ENCODE measurements at places on chromosomes 16 and 17.

- no peak for DNase-seq
These were observed 8.1 kb upstream of the TBX4 start for GRCh38 chr17:61444075-61444474.

DNA sequence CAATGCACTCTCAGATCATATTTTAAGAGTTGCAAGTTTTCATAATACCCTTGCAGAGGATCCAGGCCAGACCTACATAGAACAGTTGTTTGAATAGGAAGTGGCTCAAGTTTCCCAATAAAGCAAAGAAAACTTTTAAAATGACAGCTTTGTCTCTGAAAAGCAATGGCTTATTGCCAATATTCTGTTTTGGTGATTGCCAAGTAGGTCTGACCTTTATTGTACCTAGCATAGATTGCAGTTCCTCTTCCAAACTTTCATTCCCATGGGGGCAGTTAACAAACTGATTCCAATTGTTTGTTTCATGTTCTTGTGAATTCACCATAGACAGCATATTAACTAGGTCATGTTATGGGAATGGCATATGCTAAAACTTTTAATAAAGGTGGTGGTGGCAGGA, 664.6 kb upstream of the CA10 start:
- no peak for DNase-seq

DNA sequence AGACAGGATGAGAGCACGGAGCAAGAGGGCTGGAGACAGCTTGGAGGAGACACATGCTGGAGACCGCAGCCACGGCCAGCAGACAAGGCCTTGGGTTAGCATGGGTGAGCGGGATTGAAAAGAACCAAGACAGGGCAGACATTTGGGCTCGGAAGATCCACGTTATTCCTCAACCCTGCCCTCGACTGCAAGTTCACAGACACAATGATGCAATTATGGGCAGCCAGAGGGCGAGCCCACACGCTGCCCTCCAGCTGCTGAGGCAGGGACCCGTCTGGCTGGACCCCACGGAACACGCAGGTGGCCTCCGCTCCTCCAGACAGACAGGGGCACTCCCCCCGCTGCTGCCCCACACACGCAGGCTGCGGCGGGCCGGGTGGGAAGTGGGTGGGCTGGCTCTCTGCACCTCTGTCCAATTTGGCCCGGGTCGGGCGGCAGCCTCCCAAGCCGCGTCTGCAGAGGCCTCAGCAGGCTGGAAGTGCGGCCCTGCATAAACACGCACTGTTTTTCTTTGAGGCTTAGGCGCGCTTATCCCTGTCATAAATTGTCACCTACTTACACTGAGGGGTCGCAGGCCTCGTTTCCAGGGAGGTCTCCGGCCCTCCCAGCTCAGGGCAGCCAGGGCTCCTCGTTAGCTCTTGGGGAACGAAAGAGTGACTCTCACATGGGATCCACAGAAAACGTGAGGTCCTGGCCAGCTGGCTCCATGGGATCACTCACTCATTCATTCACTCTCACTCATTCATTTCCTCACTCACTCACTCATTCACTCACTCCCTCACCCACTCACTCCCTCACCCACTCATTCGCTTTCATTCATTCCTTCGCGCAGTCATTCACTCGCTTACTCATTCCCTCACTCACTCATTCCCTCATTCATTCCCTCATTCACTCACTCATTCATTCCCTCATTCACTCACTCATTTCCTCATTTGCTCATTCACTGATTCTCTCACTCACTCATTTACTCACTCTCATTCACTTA, 303.9 kb downstream of the C16orf95 start:
- DNase-seq = no peak

DNA sequence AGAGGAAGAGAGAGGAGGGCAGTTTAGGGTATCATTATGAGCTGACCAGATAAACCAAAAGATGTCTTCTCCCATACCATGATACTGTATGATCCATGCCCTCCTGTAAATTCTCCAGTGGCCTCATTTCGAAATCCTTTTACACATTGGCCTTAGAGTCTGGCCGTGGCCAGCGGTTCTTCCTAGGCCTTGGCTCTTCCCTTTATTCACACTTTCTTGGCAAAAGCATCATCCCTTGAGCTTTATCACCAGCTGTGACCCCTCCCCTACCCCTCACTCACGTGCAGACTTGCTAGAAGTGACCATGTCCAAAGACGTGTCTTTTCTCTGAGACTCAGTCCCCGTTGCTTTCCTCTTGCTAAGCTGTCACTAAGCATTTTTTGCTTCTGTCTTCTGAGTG, 22.8 kb downstream of the KATNIP start:
- DNase-seq = peak; percentile 33

DNA sequence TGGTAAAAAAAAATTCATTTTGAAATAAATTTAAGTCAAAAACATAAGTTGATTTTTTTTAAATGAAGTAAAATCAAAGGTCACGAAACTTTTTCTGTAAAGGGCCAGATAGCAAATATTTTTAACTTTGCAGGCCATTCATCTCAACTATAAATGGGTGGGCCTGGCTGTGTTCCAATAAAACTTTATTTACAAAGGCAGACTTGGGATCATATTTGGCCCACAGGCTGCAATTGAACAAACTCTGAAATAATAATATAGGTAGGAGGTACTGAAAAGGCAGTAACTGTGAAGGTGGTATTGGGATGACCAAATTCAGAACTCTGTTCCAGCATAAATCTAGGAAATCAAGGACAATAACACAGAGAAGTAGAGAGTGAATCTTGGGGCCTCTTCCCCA, 12.2 kb upstream of the EMP2 start:
- no peak for DNase-seq

DNA sequence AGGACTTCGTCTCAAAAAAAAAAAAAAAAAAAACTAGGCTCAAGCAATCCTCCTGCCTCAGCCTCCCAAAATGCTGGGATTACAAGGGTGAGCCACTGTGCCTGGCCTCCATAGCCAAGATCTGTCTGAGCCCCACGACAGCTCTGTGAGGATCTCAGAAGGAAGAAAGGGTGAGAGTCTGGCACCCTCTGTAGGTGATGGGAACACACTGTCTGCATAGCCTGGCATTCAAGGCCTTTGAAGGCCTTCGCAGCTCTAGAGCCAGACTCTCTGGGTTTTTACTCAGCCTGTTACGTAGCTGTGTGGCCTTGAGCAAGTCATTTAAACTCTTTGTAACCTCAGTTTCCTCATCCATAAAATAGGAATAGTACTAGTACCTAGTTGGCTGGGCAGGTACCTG, 6.3 kb upstream of the XPO6 start:
- peak; percentile 48 for DNase-seq

- no peak for DNase-seq
These were observed 194.4 kb upstream of the KCNJ16 start for GRCh38 chr17:69880591-69881112.

DNA sequence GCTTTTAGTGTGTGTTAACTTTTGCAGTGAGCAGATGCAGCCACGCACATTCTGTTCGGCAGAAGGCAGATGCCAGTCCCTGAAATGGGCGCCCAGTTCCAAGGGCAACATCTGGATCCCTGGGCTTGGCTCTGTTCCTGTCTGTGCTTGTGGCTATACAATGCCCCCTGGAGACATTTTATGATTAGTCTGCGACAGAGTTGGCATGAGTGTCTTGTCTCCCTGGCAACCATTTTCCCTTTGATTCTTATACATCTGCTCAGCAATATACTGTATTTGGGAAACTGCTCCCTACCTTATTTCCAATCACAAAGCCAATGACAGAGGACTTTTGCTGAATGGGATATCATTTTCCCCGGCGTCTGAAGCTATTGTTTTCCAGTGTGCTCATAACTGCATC, 1629.5 kb upstream of the GOT2 start:
- DNase-seq = no peak

DNA sequence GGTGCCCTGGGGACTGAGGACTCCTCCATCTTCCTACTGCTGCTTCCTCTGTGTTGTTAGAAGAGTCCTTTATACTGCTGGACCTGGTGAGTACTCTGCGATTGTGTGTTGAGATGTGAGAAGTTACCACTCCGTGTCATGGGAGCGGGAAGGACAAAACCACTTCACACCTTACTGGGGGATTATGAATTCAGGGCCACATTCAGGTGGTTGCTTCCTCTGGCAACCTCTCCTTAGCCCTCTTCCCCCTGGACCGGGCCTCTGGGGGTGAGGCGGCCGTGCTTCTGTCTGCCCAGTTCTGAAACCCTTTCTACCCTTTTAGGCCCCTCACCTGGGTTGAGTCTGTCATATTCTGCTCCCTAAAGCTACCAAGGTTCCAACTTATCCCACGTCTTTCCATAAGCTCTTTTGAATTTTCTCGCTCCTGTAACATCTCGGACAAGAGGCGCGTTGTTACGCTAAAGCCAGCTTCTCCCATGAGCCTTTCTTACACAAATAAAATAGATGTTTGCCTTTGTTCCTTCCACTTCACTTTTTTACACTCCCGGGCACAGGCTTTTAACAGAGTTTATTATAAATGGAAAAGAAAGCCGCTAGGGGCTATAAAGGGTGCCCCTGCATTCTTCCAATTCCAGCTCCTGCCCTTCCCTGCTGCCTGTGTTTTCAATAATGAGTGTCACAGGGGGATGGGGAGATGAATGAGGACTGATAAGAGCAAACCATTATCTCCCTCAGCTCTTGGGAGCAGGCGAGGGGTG, 20.7 kb upstream of the CDH13 start:
- no peak for DNase-seq

DNA sequence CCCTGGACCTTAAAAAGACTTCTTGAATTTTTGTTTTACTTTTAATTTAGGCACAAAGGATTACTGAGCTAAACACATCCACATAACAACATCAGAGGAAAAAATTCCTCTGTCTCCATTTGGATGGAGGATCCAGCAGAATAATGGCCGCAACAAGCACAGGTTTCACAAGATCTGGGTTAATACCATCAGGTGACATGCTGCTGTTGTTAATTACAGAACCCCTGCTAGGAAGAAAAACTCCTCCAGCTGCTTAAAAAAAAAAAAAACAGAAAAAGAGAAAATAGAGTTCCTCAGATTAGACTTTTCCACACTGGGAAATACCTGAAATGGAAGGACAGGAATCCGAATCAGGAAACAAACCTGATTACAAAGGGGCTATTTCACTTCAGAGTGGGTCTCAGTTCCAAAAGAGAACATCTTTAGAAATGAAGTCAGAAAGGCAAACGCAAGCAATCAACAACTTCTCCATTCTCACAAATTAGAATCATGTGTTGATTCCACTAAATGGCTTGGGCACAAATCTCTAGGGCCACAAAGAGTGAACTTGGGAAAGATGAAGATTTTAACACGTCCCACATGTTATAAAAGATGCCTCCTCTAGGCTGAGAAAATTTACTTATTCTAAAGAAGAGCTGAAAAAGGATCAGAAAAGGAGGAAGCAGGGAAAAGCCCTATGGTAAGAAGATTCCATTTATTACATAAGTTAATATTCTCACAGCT, 44.0 kb downstream of the SPOP start:
- no peak for DNase-seq

DNA sequence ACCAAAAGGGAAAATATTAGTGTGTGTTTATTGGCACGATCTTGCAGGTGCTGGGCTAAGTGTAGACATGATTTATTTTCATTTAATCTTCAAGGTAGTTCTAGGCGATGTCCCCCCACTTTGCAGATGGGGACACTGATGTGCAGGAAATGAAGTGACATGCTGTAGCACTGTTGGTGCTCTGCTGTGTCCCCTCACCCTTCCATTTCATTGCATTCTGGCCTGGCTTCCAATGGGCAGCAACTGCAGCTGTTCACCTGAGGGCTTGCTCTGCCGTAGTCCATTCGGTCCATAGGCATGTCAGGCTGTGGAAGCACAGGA, 123.9 kb downstream of the PRKCB start:
- no peak for DNase-seq

DNA sequence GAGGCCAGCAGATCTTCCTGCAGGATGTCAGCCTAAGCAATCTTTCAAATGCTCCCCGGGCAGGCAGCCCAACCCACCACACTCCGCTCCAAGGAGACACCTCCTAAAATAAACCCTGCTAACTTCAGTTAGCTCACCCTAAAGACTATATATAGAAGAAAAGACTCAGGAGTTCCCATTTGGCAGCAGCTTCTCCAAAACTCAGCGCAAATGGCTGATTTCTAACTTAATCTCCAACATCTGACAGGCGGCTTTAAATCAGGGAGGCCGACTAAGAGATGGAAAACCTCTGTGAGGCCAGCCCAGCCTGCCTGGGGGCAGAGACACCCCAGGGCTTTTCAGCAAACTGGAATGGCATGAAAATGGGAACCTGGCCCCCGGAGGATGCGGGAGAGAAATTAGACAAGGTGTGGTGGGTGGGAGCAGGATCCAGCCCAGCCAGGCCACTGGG, 91.6 kb downstream of the XYLT1 start:
- peak; percentile 58 for DNase-seq

- DNase-seq = no peak
These were observed 2.5 kb downstream of the RANBP10 start for GRCh38 chr16:67803894-67804293.

Measured in foreskin fibroblast (primary cell).